Frontal cortex (tissue), 4 donors: ENCODE measurements at places on chromosomes 3 and 15. TPM values are rescaled to one million over a fixed set of nuclear protein-coding genes. Genes with fewer than 3 reads are reported as not detected.

DNA sequence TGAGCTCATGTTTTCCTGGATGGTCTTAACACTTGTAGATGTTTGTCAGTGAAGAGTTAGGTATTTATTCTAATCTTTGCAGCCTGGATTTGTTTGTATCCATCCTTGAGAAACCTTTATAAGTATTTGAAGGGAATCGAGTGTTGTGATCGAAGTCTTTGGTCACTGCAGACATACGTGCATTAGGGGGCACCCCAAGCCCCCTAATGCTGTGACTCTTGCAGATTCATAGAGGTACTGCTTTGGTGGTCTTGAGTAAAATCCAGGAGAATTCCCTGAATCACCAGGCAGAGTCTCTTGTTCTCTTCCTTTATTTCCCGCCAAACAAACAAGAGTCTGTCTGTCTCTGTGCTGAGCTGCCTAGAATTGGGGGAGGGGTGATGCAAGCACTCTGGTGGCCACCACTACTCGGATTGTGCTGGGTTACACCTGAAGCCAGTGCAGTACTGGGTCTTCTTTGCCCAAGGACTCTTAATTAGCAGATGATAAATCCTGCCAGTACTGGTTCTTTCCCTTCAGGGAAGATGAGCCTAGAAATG lies 170.5 kb upstream of the POU1F1 start:
- DNase-seq = no peak

GRCh38 chr3:130386604-130387263 lies 41.3 kb downstream of the COL6A5 start:
- no peak for DNase-seq

- DNase-seq = no peak
These were observed 474.7 kb upstream of the ALCAM start for GRCh38 chr3:104892044-104892443.

GRCh38 chr3:130648293-130648692 lies 98.3 kb downstream of the PIK3R4 start:
- DNase-seq = no peak

The C3orf52 gene
- 0.41 TPM for total RNA-seq

- no peak for DNase-seq
These were observed 34.7 kb downstream of the HMCES start for GRCh38 chr3:129313415-129313664.

The P3H2 gene
- total RNA-seq = 2.4 TPM

DNA sequence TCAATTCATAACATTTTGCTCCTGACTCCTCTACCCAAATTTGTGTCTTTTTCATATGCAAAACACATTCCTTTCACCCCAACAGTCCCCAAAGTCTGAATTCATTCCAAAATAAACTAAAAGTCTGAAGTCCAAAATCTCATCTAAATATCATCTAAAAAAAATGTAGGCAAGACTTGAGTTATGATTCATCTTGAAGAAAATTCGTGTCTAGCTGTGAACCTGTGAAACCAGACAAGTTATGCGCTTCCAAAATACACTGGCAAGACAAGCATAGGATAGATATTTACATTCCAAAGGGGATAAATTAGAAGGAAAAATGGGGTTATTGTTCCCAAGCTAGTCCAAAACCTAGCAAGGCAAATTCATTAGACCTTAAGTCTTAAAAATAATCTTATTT lies 1302.0 kb upstream of the GBE1 start:
- no peak for DNase-seq

The MED12L gene
- 6.1 TPM for total RNA-seq

- DNase-seq = no peak
These were observed 12.4 kb upstream of the PARP6 start for GRCh38 chr15:72284781-72285180.

DNA sequence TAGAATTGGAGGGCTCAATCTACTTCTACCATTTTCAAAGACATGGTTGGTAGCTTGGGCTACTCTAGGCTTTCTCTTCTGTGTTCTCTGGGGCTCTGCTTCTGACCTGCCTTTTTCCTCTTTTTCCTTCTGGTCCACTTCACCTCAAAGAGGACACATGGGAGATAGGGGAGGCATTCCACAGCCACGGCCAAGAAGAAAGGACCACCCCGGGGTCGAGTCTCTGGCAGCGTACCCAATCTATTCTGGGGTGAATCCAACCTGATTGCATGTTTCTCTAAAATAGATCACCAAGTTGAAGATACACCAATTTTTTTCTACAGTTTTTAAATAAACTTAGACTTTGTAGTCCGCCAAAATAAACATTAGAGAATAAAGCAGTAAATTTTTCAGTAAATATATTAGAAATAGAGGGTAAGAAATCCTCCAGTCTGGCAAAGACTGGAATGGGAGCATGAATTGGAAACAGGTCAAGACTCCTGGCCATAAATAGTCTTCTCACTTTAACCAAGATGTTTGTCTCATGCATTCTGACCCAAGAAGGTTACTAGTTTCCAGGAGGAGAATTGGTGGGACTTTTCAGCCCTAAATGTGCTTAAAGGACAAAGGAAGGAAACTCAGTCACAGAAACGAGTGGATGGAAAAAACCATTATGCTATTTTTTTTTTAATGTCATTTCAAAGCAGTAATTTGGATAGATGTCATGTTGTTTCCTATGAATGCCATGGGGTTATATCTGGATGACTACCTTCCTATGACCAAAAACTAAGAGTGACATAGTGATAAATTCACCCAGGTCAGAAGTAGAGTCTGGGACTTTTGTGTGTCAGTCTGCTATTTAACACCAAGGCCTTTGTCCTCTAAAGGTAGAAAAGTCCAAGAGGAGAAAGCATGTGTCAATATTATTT lies 71.3 kb upstream of the PHLDB2 start:
- no peak for DNase-seq

DNA sequence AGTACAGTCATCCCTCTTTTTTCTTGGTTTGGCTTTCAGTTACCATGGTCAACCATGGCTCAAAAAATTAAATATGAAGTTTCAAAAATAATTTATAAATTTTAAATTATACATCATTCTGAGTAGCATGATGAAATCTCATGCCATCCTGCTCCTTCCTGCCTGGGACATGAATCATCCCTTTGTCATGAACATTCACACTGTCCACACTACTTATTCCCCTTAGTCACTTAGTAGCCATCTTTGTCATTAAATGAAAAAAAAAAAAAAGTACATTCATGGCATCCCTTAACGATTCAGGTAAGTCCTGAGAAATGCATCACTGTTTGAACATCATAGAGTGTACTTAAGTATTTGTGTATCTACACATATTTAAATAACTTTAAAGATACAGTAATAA lies 1046.3 kb downstream of the ROBO2 start:
- DNase-seq = no peak

- DNase-seq = no peak
These were observed 44.0 kb upstream of the OXTR start for GRCh38 chr3:8813411-8813810.

- no peak for DNase-seq
These were observed 66.6 kb upstream of the LARS2 start for GRCh38 chr3:45321607-45322391.

- DNase-seq = no peak
These were observed 37.8 kb downstream of the DLG1 start for GRCh38 chr3:197260491-197261163.

DNA sequence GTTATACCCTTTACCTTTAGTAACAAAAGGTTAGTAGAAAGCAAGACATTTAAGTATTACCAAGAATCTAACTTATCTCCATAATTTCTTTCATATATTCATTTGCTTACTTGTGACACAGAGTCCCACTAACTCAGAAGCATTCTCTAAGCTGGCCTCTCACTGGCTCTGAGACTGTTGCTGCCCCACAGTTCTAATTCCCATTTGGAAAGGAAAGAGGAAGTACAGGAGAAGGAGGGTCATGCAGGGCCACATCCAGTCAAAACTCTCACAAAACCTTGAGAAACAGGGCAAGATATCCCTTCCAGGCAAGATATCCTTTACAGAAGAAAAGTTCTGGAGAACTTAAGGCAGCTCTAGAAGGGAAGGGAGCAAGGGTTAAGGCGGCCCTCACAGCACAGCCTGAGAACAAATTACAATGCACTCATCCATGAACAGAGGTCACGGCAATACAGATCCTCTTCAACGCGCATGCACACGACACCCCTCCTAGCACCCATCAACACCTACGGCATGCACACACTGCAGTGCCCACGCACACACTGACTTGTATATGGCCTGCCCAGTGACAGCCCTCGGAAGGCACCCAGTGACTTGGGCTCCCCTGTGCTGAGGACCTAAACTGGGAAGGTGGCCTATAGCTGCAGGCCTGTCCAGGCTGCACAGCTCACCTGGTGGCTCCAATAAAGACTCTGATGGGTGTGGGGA lies 13.0 kb upstream of the MYO5C start:
- DNase-seq = no peak

DNA sequence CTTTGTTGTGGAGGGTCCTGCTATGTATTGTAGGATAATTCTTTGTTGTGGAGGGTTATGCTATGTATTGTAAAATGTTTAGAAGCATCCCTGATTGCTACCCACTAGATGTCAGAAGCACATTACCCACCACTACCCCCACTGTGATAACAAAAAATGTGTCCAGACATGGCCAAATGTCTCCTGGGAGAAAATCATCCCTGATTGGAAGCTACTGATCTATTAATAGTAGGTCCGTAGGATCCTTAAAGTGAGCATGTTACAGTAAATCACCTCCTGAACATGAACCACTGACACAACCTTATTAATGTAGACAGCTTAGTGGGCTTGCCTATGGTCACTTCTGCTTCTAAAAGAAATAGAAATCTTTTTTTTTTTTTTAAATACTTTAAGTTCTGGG lies 884.6 kb downstream of the AGBL1 start:
- no peak for DNase-seq

DNA sequence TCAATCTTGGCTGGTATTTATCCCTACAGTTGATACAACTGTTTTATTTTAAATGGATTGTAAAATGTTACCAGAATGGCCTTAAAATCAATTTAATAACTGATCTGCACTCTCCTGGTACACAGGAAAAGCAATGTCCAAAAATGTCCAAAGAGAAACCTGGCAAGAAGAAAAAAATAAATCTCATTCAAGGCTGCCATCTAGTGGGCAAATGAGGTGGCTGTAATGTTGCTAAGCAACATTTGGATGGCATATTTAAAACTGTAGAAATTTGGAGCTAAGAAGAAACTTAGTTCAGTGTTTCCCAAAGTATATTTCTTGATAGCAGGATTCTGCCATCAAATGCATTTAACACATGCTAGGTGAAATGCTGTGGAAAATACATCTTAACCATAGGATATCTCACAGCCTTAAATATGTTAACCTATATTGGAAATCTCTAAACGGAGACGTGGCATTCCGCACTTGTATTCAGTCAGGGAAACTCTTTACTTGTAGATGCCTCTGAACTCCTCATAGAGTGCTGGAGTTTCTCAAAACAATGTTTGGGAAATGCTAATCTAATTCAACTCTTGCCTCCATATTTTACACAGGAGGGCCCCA lies 216.8 kb downstream of the ERC2 start:
- DNase-seq = peak; percentile 53

- DNase-seq = no peak
These were observed 431.2 kb upstream of the THBS1 start for GRCh38 chr15:39149636-39150150.

DNA sequence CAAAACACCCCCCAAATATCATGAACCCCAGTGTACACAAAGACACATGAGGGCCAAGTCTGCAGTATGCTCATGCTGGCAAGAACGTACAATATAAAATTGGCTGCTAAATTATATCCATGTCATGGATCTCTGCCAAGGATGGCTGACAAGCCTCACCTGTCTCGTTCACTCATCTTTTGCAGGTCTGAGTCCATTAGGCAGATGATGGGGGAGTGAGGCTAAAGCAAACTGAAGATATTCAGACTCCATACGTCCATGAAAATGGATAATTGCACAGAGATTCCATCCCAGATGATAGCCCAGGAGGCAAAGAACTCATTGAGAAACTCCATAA lies 122.3 kb upstream of the PTPRG start:
- DNase-seq = no peak

DNA sequence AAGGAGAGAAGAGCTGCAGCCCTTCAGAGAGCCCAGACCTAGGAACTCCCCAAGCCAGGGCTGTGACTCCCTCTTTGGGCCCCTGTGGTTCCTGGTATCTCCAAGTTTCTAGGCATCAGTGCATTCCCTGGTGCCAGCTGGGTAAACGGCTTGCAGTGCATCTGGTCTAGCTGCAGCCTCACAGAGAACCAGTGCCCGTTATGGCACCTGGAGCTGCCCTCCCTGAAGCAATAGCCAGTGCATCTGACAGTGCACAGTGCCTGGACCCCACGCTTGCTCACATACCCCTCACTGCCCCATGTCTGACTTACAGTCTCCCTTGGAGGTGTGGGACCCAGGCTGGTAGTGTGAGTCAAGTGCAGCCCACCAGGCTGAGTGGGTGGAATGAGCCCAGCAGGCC lies 52.1 kb downstream of the LSAMP start:
- no peak for DNase-seq
